Hypothalamus (tissue), 51 donors: ENCODE measurements at places on chromosomes 6 and 20.

DNA sequence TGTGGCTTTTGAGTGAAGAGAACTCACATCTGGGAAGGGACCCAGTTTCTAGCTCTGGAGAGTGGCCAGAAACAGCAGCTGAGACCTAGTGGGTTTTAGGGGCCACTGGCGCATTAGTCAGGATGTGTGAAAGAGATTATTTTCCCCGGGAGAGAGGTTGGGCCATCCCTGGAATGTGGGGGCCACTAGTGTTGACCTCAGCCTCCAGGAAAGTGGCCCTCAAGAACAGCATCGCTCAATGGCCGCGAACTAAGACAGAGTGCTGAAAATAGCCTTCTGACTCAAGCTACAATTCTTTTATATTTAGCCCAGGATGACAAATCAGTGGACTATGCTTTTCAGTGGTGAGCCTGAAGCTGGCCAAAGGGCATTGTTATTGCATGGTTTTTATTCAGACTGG is 210.4 kb upstream of the RNF24 start:
- DNase-seq: no peak

DNA sequence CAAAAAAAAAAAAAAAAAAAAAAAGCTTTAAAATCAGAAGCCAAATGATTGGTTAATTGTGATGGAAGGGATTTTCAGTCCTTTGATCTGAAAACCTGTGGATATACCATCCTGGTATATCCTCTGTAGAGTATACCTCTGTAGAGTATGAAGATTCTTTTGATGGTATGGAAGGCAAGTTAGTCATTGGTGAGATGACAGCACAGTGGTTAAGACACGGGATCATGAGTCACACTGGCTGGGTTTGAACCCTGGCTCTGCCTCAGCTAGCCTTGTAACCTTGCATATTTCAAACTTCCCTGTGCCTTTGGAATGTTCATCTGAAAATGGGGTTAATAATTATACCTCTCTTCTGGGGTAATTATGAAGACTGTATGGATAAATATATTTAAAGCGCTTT is 179.3 kb downstream of the CARMIL1 start:
- no peak for DNase-seq

DNA sequence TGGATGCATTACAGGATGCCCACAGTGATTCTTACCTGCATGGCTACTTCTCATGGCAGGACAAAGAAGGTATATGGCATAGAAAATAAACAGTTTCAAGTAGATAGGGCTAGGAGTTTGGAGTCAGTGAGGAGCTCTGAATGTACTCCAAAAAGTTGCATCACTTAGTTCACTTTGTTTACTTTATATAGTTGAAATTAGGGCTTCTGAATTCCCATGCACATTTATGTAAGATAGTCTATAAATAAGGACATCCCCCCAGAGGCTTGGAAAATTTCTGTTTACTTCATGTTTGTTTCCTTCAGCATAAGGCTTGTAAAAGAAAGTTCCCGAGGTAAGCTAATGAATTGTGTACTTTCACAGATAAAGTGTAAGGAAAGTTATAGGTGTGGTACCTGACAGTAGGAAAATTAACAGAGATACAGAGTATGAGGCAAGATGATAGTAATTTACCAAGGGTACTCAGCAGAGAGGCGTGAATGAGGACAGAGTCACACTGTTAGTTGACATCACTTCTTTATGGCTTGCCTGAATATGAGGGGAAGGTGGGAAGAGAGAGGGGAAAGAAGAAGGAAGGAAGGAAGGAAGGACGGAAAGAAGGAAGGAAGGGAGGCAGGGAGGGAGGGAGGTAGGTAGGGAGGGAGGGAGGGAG is 51.1 kb downstream of the ADTRP start:
- no peak for DNase-seq

- no peak for DNase-seq
Observed at GRCh38 chr6:21856456-21856825, 262.9 kb downstream of the SOX4 start.

- no peak for DNase-seq
Observed at GRCh38 chr6:42742116-42742894, 3.6 kb downstream of the TBCC start.
